Activated naive CD8-positive, alpha-beta T cell treated with anti-CD3 and anti-CD28 coated beads for 36 hours (primary cell): ENCODE measurements at places on chromosomes 5 and 9. TPM values are rescaled to one million over a fixed set of nuclear protein-coding genes. Genes with fewer than 3 reads are reported as not detected.

Gene PCDHA3
- total RNA-seq, result not detected

Gene ZER1
- total RNA-seq, result 13.7 TPM

Gene ANKRD55
- total RNA-seq, result 0.23 TPM

Gene FOXD4L3
- total RNA-seq, result not detected

Gene MEF2C
- 1.5 TPM for total RNA-seq

Gene UGT3A2
- total RNA-seq, result not detected

Gene SREK1IP1
- total RNA-seq, result 33.5 TPM

Gene RECK
- total RNA-seq, result 4.4 TPM

Gene SLC1A1
- total RNA-seq, result 0.23 TPM

Gene ENTREP1
- total RNA-seq, result not detected

Gene IL13
- total RNA-seq, result 0.72 TPM

Gene PTPRD
- 0.16 TPM for total RNA-seq

Gene OR1J2
- 0.23 TPM for total RNA-seq

Gene FYB1
- total RNA-seq, result 71.3 TPM

Gene SGTB
- total RNA-seq, result 18.2 TPM

Gene SLC25A2
- total RNA-seq, result 0.21 TPM

Gene MSX2
- not detected for total RNA-seq

Gene FCN2
- total RNA-seq, result not detected

Gene SLC45A2
- total RNA-seq, result not detected

Gene PCDHGC5
- not detected for total RNA-seq

Gene MAP1B
- 0.27 TPM for total RNA-seq

Gene CCDC107
- total RNA-seq, result 8.2 TPM

Gene UAP1L1
- 23.5 TPM for total RNA-seq

Gene PDLIM4
- 0.31 TPM for total RNA-seq

Gene OTP
- not detected for total RNA-seq

Gene PCDHGB6
- not detected for total RNA-seq

Gene LMX1B
- total RNA-seq, result not detected

Gene KIF12
- total RNA-seq, result not detected

Gene PAEP
- not detected for total RNA-seq

Gene PCDHB4
- total RNA-seq, result not detected

Gene PCDHA2
- total RNA-seq, result not detected
